ENCODE measurements at places on chromosomes 13 and 19. TPM values are rescaled to one million over a fixed set of nuclear protein-coding genes. Genes with fewer than 3 reads are reported as not detected.

Gene ZNF77
- 4.6 TPM for total RNA-seq

Gene GNG8
- total RNA-seq: not detected

Gene KIR2DL3
- total RNA-seq: not detected

Gene LRRC63
- under 0.01 TPM for total RNA-seq

Gene MPND
- total RNA-seq: 9.4 TPM

Gene MEF2B
- total RNA-seq: not detected

Gene FPR3
- 0.23 TPM for total RNA-seq

Gene FGF22
- total RNA-seq: not detected

Gene ATP8B3
- total RNA-seq: 2.0 TPM

Gene SIGLEC8
- not detected for total RNA-seq

All from smooth muscle cell of the coronary artery (primary cell).